A549 treated with CORT108297 at 1 μM for 4 hours (cell line): ENCODE measurements at places on chromosomes 12 and 14. TPM values are rescaled to one million over a fixed set of nuclear protein-coding genes. Genes with fewer than 3 reads are reported as not detected.

Gene SYCP3
- 0.13 TPM in 1 of 5 replicates, not detected in the others for total RNA-seq

Gene SERPINA9
- total RNA-seq, result 0.08 TPM in 1 of 5 replicates, not detected in the others

Gene SERPINA6
- 0.63 to 1.1 TPM (median 0.95 TPM) in 5 replicates for total RNA-seq

Gene LRRC10
- total RNA-seq, result not detected in 5 replicates

Gene PTPRO
- 0.02 to 0.09 TPM (median 0.05 TPM) in 4 of 5 replicates, not detected in the other for total RNA-seq

Gene NKX2-1
- 0.03 TPM in 1 of 5 replicates, not detected in the others for total RNA-seq

Gene LHX5
- 0.02 TPM in 1 of 5 replicates, not detected in the others for total RNA-seq

Gene KLHL33
- 0.01 to 0.02 TPM in 2 of 5 replicates, not detected in the others for total RNA-seq

Gene SERPINA4
- not detected in 5 replicates for total RNA-seq

Gene TPPP2
- total RNA-seq, result not detected in 5 replicates

Gene ACSM4
- not detected in 5 replicates for total RNA-seq

Gene ORAI1
- total RNA-seq, result 23.6 to 44.2 TPM (median 42.9 TPM) in 5 replicates

Gene SDR9C7
- not detected in 5 replicates for total RNA-seq

Gene CEBPE
- total RNA-seq, result not detected in 5 replicates

Gene PTPRR
- total RNA-seq, result 0.24 to 0.45 TPM (median 0.37 TPM) in 5 replicates

Gene EFS
- total RNA-seq, result not detected in 5 replicates

Gene PIWIL1
- 0.03 to 0.10 TPM in 2 of 5 replicates, not detected in the others for total RNA-seq

Gene AICDA
- total RNA-seq, result 0.05 to 0.13 TPM (median 0.11 TPM) in 4 of 5 replicates, not detected in the other

Gene DEGS2
- 1.2 to 2.3 TPM (median 1.8 TPM) in 5 replicates for total RNA-seq

Gene TAS2R13
- total RNA-seq, result not detected in 5 replicates

Gene NGB
- not detected in 5 replicates for total RNA-seq

Gene TMEM119
- total RNA-seq, result 0.02 to 0.09 TPM (median 0.07 TPM) in 5 replicates

Gene ISCU
- total RNA-seq, result 91.6 to 111 TPM (median 97.2 TPM) in 5 replicates

Gene IFT81
- total RNA-seq, result 13.8 to 28.1 TPM (median 21.0 TPM) in 5 replicates

Gene CIDEB
- 0.18 to 0.66 TPM (median 0.20 TPM) in 5 replicates for total RNA-seq

Gene STAB2
- total RNA-seq, result 0.01 TPM in 1 of 5 replicates, not detected in the others

Gene TSHR
- total RNA-seq, result not detected in 5 replicates

Gene KANSL2
- total RNA-seq, result 33.3 to 41.4 TPM (median 36.9 TPM) in 5 replicates

Gene PDZRN4
- not detected in 5 replicates for total RNA-seq

Gene SIX6
- total RNA-seq, result not detected in 5 replicates

Gene TRIM9
- 8.8 to 11.3 TPM (median 10.4 TPM) in 5 replicates for total RNA-seq

Gene VDR
- total RNA-seq, result 2.6 to 3.1 TPM (median 2.8 TPM) in 5 replicates

Gene AVPR1A
- 0.02 to 0.13 TPM (median 0.05 TPM) in 4 of 5 replicates, not detected in the other for total RNA-seq

Gene C12orf54
- total RNA-seq, result not detected in 5 replicates

Gene SPTB
- 1.0 to 1.5 TPM (median 1.1 TPM) in 5 replicates for total RNA-seq

Gene SLC25A21
- total RNA-seq, result 0.35 to 1.3 TPM (median 0.75 TPM) in 5 replicates

Gene POU6F1
- total RNA-seq, result 1.1 to 1.8 TPM (median 1.6 TPM) in 5 replicates

Gene C12orf50
- 0.06 to 0.08 TPM in 2 of 5 replicates, not detected in the others for total RNA-seq

Gene MGAT4C
- total RNA-seq, result 0.02 to 0.06 TPM (median 0.04 TPM) in 5 replicates

Gene KCNC2
- total RNA-seq, result not detected in 5 replicates

Gene KLRC3
- total RNA-seq, result 0.12 to 0.40 TPM (median 0.23 TPM) in 5 replicates

Gene RFLNA
- 0.06 to 0.15 TPM (median 0.06 TPM) in 3 of 5 replicates, not detected in the others for total RNA-seq

Gene LTA4H
- 92.2 to 120 TPM (median 99.1 TPM) in 5 replicates for total RNA-seq
